ENCODE measurements at places on chromosomes 5 and 9.

GRCh38 chr5:114361724-114362196, at the start of gene KCNN2:
Gene KCNN2 (plus strand): TSS chr5:114362070. CDS start chr5:114362140, 70 bp downstream.
- no peak for DNase-seq

GRCh38 chr5:5783021-5783420, 360.5 kb downstream of the ICE1 start:
- no peak for DNase-seq

- no peak for DNase-seq
Measured at GRCh38 chr5:136563489-136563888, 198.1 kb upstream of the TRPC7 start.

DNA sequence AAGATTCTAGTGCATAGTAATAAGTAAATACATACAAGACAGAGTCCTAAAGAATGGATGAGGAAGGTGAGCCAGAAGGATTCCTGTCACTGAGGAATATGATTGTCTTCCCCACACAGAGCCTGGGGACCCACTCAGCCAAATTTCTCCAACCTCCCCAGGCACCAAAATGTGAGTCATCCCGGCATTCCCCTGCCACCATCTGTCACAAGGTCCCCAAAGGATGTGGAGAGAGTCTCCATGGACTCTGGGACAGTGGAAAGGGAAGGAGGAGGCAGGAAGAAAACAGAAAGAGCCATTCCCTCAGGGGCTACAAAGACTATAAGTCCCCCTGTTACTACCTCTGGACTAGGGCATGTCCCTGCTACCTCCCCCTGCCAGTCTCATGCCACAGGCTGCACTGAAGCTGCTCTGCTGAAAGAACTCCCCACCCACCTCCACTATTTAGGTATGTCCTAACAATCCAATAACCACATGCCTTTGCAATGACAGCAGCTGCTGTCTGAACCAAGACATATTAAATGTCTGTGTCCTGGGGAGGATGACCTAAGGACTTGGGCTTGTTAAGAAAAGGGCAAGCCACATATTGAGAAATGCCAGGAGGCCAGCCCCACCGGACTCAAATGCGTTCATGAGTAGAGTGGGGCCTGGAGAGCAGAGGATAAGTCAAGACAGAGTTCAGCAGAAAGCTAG, 10.7 kb upstream of the OR5C1 start:
- no peak for DNase-seq

GRCh38 chr5:119333421-119333851, 22.4 kb upstream of the TNFAIP8 start:
- DNase-seq: no peak

- no peak for DNase-seq
Measured at GRCh38 chr5:60718166-60718892, 18.4 kb upstream of the DEPDC1B start.
